Colonic mucosa (tissue), 4 donors: ENCODE measurements at places on chromosomes 1 and 21.

- no peak for DNase-seq
These were observed 70.0 kb upstream of the PTGS2 start for GRCh38 chr1:186750257-186750656.

DNA sequence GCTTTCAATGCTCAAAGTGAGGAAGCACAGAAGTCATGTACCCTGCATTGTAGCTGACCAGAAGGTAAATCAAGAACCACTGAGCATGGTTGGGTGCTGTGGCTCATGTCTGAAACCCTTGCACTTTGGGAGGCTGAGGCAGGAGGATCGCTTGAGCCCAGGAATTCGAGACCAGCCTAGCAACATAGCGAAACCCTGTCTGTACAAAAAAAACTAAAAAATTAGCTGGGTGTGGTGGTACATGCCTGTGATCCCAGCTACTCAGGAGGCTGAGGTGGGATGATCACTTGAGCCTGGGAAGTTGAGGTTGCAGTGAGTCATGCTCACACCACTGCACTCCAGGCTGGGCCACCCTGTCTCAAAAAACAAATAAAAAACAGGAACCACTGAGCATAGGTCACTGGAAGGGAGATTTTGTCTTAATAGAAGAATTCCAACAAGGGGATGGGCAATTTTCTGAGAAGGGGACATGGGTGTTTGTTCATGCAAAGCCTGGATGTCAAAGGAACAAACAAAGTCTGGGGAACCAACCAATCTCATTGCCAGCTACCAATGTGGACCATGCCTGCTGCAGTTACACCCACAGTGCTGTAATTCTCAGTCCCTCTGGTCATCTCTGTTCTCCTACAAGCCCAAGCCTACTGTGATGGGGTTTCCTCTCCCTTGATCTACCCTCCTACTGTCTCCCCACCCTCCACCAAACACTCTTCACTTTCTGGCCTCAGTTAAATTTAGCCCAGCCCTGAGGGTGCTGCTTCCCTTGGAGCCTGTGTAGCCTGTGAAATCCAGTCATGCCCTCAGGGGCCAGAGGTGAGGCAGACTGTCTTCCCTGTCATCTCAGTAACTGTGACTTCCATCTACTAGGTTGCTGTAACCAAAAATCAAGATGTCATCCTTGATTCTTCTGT, 47.9 kb downstream of the ELF3 start:
- no peak for DNase-seq

DNA sequence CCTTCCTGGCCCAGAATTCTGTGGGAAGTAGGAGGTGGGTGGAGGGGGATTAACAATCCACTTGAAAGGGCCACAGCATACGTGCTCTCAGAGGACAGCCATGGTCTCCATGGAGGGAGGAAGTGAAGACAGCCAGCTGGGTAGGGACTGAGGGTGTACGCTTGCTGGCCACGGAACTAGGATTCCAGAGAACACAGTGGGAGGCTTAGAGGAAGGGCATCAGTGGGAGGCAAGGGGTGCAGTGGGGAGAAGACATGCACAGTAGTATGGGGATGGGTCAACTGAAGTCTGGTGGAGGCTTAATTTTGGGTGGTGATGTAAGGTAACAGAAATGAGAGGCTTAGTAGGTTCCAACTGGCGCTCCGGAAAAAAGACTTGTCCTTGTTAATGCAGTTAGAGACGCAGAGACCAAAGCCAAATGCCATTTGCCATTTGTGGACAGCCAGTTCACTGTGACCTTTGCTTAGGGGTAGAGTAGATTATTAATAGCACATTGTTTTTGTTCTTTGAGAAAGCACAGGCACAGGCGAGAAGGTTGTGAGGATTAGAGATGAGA, 103.0 kb downstream of the ZSCAN20 start:
- DNase-seq, result no peak

DNA sequence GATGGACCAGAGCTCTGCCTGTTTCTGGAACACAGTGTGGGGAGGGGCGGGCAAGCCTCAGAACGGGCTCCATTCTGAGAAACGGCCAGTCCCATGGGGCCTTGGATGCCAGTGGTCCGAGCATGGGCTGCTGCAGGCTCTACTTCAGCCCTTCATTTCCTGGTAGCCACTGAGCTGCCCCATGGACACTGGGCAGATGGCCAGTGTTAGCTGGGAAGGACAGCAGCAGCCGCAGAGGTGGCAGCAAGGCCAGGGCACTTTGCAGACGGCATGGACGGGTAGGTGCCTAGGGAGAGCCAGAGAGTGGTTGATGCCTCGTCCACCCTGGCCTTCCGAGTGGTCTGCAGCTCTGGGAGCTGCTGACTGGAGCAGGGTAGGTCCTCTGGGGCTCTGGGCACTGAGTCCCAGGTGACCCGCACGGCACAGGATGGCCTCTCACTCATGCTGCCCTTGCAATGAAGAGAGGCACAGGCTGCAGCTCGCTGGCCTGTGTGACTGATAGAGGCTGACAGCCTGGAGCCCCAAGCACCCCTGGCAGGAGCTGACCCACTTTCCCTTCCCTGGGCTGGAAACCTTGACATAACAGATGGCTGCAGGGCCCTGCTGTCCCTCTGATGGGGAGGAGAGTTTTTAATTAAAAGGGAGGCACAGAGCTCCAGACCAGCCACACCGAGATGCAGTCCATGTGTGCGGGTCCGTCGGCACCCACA, 87.7 kb upstream of the COL6A1 start:
- no peak for DNase-seq

DNA sequence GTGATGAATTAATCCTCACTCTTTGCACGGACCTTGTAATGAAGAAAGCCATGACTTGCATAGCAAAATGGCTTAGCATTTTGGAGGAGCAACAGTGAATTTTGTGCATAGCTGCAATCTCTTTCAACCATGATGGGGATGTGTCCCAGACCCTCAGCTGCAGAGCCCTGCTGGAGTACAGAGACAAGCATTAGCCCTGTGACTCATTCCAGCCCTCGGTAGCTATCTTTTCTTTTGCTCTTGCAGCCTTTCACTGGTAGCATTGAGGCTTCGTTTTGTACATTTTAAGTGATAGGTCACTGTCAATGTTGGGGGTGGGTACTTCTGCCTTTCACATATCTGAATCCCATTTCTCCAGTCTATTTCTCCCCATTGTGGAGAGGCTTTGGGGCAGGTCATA, 58.4 kb downstream of the SLC35F3 start:
- DNase-seq, result no peak

DNA sequence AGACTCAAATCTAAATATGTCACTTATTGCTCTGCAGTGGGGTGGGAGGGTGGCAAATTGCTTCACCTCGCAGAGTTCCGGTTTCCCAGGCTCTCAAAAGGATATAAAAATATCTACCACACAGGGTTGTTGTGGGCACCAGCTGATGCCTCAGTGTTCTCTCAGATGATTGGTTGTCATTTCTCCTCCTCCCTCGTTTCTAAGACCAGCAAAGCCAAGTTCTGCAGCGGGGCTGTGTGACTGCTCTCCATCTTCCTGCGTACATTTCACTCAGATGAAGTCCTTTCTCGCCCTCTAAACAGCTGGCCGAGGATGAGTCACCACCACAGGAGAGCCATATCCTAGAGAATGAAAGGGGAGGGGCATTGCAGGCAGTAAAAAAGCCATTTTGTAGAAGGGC, 35.0 kb upstream of the VWA5B1 start:
- DNase-seq, result peak; percentile 82

DNA sequence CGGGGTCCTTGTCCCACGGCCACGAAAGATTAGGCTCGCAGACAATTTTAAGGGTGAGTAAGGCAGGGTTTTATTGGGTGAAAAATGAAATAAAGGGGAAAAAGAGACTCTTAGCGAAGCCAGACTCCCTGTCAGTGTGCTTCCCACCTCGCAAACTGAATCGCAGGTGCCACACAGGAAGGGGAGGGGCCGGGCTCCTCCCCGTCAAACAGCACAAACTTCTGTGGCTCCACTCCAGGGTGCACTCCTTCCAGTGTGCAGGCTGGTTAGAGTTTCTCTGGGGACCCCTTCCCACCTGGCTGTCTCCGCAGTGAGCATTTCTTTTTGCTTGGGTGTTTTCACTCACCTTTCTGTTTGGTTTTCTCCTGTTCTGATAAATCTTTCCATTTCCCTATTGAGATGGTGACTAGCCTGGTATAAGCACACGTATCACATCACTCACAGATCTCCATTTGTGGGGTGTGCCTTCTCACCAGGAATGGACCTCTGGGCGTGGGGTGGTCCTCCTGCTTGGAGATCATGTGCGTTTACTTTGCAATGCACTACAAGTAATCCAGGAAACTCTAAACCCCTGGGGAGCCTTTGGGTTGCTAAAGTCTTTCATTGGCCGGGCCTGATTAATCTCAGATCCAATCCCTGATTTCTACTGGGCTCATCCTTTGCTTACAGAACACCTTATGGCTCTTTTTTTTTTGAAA, 37.6 kb upstream of the GALNT2 start:
- DNase-seq, result peak; percentile 31

GRCh38 chr1:8111560-8111959, 85.5 kb upstream of the ERRFI1 start:
- no peak for DNase-seq

DNA sequence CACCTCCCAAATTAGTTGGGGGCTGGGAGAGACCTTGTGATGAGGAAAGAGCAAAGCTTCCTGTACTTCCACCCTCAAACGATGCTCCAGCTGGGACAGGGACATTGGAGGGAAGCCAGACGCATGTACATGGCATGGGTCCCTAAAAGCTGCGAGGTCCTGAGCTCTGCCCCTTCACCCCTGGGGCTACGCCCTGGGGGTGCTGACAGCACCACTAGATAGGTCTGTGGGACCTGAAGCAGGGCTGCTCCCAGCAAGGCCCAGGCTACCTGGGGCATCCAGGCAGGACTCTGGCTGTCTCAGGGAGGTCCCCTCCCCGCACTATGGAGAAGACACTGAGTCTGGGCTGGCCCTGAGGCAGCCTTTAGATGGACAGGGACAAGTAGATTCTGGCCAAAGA, 83.4 kb downstream of the DMRTB1 start:
- no peak for DNase-seq

DNA sequence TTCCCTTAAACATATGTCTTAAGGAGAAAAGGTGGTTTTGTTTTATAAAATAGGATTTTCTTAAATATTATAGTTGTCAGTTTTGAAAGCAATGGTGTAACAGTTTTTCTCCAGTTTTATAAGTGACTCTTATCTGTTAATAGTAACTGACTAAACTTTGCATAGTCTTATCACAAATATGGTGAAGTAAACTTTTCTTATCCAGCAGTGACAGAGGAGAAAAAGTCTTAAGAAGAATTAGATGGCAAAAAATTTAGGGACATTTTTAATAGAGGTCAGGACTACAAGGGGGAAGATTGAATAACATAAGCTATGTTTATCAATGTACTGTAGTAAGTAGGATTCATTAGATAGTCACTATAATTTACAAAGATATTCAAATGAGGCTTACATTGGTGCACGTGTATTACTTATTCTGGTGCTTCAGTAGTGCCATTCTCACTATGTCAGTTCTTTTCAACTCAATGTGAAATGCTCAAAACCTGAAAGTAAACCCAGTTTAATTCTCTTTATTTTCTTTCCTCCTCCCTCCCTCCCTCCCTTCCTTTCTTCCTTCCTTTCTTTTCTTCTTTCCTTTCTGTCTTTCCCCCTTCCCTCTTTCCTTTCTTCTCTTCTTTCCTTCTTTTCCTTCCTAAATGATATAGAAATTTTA, 26.1 kb downstream of the F3 start:
- no peak for DNase-seq

DNA sequence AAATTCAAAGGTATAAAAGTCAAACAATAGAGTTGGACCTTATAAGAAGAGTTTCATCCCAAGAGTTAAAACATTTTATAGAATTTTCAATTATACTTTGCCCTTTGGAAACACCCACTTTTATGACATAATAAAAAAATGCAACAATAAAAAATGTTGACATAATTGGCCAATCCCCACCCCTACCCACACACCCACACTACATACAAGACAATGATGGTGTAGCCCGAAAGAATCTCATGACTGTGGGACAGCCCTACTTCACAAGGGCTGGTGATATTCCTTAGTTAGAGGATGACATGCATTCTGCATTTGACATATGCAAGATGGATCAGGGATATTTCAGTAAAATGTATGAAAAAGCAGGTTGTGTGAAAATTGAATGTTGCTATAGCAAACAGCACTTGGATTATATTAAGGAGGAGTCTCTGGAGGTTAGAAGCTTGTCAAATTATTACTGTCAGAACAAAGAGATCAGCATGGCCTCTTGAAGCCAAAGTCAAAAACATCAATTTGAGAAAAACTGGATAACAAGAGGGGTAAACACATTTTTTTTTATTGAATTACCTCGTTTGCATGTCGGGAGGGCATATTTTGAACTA, 133.0 kb upstream of the SAMSN1 start:
- DNase-seq, result peak; percentile 68

DNA sequence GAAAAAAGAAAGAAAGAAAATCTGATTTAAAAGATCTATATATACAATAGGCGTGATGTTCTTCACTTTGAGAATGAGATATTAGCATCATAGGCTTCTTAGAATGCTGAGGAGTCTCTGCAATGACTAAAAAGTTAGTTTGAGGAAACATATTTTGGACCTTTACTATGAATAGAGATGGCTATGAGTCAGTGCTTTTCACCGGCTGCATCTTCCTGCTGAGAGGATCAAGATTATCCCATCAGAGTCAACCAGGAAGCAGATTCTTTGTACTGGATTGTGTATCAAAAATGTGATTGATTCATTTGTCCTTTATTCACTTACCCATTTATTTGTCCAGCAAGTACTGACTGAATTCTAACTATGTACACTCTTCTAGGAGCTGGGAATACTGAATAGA, 144.2 kb downstream of the KCNK2 start:
- DNase-seq, result no peak

DNA sequence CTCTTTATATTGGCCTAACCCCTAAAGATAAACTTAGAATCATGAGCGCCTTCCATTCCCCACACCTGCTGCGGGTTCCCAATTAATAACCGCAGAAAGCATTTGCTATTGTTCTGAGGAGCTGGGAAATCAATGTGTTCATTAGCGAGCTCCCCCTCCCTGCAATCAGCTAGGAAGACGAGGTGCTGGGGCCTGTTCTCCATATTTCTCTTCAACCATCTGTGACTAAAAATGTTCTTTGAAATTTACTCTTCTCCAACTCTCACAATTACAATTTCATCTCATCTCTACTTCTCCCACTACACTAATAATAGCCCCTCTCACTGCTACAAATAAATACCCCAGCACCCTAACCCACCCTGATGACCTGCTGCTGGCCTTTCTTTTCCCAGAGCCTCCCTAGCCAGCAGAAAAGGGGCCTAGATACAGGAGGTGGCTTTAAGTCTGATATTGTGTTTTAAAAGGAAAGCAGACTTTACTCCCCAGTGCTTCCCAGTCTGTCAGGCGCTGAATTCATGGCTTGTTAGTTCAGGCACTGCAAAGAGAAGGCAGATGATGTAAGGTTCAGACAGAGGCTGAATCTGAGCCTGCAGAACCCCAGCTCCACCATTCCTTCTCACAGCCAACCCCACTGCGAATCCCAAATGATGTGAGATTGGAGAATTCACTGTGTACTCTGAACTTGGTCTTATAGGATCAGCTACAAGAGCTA, 477.5 kb upstream of the DAB1 start:
- no peak for DNase-seq

DNA sequence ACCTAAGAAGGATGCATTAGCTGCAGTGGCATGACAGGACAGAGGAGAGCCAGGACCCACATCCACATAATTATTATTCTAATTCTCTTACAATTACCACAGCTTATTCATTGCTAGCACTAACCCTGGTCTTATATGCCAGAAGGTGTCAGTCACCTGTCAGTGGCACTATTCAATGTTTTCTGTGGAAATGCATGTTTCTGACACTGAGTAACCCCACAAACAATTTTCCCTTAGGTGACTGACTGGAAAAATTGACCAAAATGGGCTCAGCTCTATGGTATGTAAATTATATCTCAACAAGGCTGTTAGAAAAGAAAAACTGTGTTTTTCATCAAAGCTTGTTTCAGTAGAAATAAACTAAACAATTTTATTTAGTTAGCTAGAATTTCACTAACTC, 117.9 kb upstream of the KRTAP19-8 start:
- DNase-seq, result no peak
